Activated T-cell treated with anti-CD3 and anti-CD28 coated beads, Interleukin-2, amount 50 U/mL, for 4 hours (primary cell): ENCODE measurements at places on chromosomes 4 and X. TPM values are rescaled to one million over a fixed set of nuclear protein-coding genes. Genes with fewer than 3 reads are reported as not detected.

BMP3 gene
- not detected for total RNA-seq

STS gene
- total RNA-seq: 2.4 TPM

RNF128 gene
- total RNA-seq: not detected

NEUROG2 gene
- not detected for total RNA-seq

MAGEB4 gene
- total RNA-seq: not detected

SPIN2A gene
- total RNA-seq: 0.22 TPM

SRD5A3 gene
- 9.4 TPM for total RNA-seq

ZXDA gene
- total RNA-seq: 3.8 TPM

POF1B gene
- not detected for total RNA-seq

HS3ST1 gene
- total RNA-seq: 0.71 TPM

S100G gene
- total RNA-seq: not detected

LYAR gene
- 118 TPM for total RNA-seq

ADAD1 gene
- total RNA-seq: not detected

EVC2 gene
- total RNA-seq: 0.63 TPM

SRPK3 gene
- not detected for total RNA-seq

CD40LG gene
- 99.9 TPM for total RNA-seq

GAB1 gene
- 0.95 TPM for total RNA-seq

CLTRN gene
- total RNA-seq: not detected

PLAC1 gene
- not detected for total RNA-seq

MSX1 gene
- total RNA-seq: 0.14 TPM

DDIT4L gene
- not detected for total RNA-seq

KLB gene
- total RNA-seq: not detected

HPSE gene
- 5.0 TPM for total RNA-seq

HHIP gene
- 0.08 TPM for total RNA-seq

ITIH6 gene
- not detected for total RNA-seq

DMRTC1 gene
- not detected for total RNA-seq

PWWP3B gene
- total RNA-seq: not detected

TMEM31 gene
- not detected for total RNA-seq

TBC1D1 gene
- total RNA-seq: 29.4 TPM

SMR3B gene
- total RNA-seq: not detected

GYG2 gene
- total RNA-seq: not detected

STARD8 gene
- total RNA-seq: 0.19 TPM

TRPC5OS gene
- not detected for total RNA-seq

BCLAF3 gene
- 3.7 TPM for total RNA-seq

OPHN1 gene
- total RNA-seq: 0.11 TPM

PNCK gene
- total RNA-seq: 0.71 TPM

HAND2 gene
- not detected for total RNA-seq

GC gene
- total RNA-seq: 0.58 TPM

PDLIM3 gene
- total RNA-seq: not detected

RRH gene
- total RNA-seq: 0.27 TPM

CCKAR gene
- total RNA-seq: not detected

SSX4 gene
- not detected for total RNA-seq

MAP7D3 gene
- total RNA-seq: 19.4 TPM

RAB40A gene
- total RNA-seq: not detected

FGA gene
- total RNA-seq: 3.3 TPM
